ENCODE measurements at places on chromosomes 1 and 21.

GRCh38 chr1:11447903-11448302, 31.1 kb upstream of the DISP3 start:
- no peak for DNase-seq
- H3K4me1 ChIP-seq: no peaks in the 10 kb centered on the region
- peaks cover 98% of the 10 kb centered on the region for H3K27me3 ChIP-seq
- H3K27ac ChIP-seq: no peak overlapping the region
- no peak overlapping the region for H3K4me3 ChIP-seq

GRCh38 chr1:54745274-54745673, 19.0 kb downstream of the PARS2 start:
- no peak for DNase-seq
- no peak overlapping the region for H3K4me3 ChIP-seq
- H3K27me3 ChIP-seq: no peaks in the 10 kb centered on the region
- H3K4me1 ChIP-seq: no peaks in the 10 kb centered on the region

GRCh38 chr1:92822879-92823278, 9.0 kb upstream of the RPL5 start:
- H3K27ac ChIP-seq: no peak overlapping the region
- H3K4me1 ChIP-seq: no peaks in the 10 kb centered on the region
- H3K27me3 ChIP-seq: no peaks in the 10 kb centered on the region
- no peaks in the 10 kb centered on the region for H3K36me3 ChIP-seq

DNA sequence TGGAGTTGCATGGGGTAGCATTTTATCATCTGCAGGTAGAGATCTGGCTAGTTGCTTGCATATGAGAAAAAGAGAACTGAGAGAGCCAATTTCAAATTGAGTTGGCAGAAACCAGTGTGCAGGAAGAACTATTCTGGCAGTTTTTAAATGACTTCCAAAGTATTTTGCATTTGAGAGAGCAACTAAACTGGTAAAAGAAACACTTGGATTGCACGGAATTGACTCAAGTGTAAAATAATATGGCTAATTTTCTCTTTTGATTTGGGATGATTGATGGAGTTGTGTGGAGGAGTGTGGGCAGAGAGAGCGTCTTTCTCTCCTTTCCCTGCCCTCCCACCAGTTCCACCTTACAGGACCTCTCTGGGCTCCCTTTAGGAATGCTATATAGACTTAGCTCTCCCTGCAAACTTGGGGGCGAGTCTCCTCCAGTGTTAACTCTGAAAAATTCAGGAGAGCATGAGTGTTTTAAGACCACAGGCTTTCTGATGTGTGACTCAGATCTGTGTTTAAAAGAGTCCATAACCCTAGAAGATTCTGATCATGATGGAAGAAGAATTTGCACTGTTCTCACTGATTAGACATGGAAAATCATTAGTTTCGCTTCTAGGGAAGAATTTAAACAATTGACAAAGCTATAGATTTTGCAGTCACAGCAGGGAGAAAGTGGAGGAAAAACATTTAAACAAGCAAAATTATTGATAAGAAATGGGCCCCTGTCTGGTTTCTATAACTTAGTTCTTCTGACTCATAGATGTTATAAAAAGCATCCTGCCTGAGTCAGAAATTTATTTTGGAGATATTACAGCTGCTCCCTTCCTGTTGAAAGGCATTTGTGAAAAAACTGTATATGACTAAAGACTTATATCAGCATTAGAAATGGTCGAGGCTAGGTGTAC, 24.9 kb upstream of the CTBS start:
- H3K27ac ChIP-seq: peak overlapping the region; percentile 59
- 0 out of 2 replicates have a peak, but pooled peaks cover 9% of the 10 kb centered on the region for H3K4me1 ChIP-seq
- H3K27me3 ChIP-seq: no peaks in the 10 kb centered on the region
- peak; percentile 12 for DNase-seq
- H3K36me3 ChIP-seq: no peaks in the 10 kb centered on the region

- H3K4me3 ChIP-seq: no peak overlapping the region
- DNase-seq: no peak
Measured at GRCh38 chr1:30760596-30761324, 3.2 kb upstream of the LAPTM5 start.

DNA sequence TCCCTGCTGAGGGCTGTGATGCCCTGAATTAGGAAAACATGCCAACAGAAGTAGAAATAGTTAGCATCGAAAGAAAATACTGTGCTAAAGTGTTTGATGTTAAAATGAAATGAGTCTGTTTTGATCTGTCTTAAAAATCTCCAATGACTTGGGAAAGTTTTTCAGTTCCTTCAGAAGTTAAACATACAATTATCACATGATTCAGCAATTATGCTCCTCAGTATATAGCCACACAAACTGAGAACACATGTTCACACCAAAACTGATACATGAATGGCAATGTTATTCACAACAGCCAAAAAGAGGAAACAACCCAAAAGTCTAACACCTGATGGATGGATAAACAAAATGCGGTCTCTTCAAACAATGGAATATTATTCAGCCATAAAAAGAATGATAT, 130.6 kb downstream of the PTPN14 start:
- peaks cover 12% of the 10 kb centered on the region for H3K4me1 ChIP-seq
- DNase-seq: no peak
- H3K27me3 ChIP-seq: no peaks in the 10 kb centered on the region
- H3K27ac ChIP-seq: no peak overlapping the region
- H3K36me3 ChIP-seq: no peaks in the 10 kb centered on the region
- H3K4me3 ChIP-seq: no peak overlapping the region

DNA sequence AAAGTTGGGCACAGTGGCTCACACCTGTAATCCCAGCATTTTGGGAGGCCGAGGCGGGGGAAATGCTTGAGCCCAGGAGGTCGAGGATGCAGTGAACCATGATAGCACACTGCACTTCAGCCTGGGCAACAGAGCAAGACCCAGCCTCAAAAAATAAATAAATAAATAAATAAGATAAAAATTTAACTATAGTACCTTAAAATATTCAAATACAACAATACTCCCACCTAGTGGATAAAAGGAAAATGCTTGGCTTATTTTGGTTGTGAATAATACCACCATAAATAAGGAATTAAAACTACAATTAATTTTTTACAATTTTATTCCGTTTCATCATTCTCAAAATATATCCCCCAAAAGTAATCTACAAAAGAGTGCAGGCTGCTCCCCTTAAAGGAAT, 8.1 kb downstream of the PSMG1 start:
- H3K4me3 ChIP-seq: no peak overlapping the region
- H3K36me3 ChIP-seq: peaks cover 31% of the 10 kb centered on the region
- no peak overlapping the region for H3K27ac ChIP-seq
- no peaks in the 10 kb centered on the region for H3K27me3 ChIP-seq

- H3K36me3 ChIP-seq: no peaks in the 10 kb centered on the region
- no peak for DNase-seq
- H3K27me3 ChIP-seq: no peaks in the 10 kb centered on the region
Measured at GRCh38 chr1:234504969-234505768, 26.2 kb upstream of the TARBP1 start.

- H3K27ac ChIP-seq: no peak overlapping the region
- no peaks in the 10 kb centered on the region for H3K36me3 ChIP-seq
- H3K27me3 ChIP-seq: peaks cover 100% of the 10 kb centered on the region
- H3K4me3 ChIP-seq: no peak overlapping the region
- no peaks in the 10 kb centered on the region for H3K4me1 ChIP-seq
Measured at GRCh38 chr21:42578761-42579415, 65.2 kb downstream of the SLC37A1 start.

DNA sequence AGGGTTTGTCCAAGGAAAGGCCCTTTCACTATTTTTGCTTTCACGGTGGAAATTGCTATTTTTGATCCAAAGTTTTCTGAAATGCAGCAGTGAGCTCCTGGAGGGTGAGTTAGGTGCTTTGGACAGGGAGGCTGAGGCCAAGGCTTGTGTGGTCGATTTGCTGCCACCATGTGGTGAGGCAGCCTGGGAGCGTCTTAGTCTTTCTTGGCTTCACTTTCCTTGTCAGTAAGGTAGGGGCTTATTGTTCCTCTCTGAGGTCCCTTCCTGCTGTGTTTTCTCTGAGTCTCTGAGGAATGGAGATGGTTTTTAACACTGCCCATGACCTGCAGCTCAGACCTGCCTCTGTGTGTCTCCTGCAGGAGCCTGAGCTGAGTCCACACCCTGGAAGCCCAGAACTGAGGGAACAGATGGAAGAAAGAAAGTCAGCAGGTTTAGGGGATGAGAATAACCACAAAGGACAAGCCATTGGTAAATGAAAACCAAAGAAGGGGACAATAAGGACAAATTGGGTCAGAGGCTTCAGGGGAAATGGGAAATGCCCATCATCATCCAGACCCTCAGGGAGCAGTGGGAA, 20.1 kb upstream of the S100A10 start:
- no peak overlapping the region for H3K4me3 ChIP-seq
- no peaks in the 10 kb centered on the region for H3K36me3 ChIP-seq
- H3K4me1 ChIP-seq: no peaks in the 10 kb centered on the region

DNA sequence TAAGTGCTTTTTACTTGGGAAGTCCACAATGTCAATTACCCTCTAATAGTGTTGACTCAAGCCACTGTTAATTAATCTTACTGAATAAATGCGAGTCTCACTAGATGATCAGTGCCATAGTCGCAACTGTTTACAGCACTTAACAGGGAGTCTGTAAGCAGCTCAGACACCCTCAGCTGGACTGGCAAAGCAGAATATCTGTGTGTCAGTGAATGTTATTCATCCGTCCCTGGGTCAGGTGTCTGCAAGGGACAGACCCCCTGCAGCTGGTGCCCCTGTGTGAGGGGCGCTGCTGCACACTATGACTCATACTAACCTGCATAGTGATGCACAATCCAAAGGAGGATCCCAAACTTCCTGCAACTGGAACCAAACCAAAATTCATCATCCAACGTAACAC, 306.5 kb downstream of the HHIPL2 start:
- H3K36me3 ChIP-seq: no peaks in the 10 kb centered on the region
- H3K27ac ChIP-seq: no peak overlapping the region
- no peak for DNase-seq
- no peak overlapping the region for H3K4me3 ChIP-seq

- no peak overlapping the region for H3K4me3 ChIP-seq
- no peak overlapping the region for H3K27ac ChIP-seq
- peaks cover 94% of the 10 kb centered on the region for H3K27me3 ChIP-seq
- H3K36me3 ChIP-seq: no peaks in the 10 kb centered on the region
Measured at GRCh38 chr1:2345297-2346075, 45.9 kb downstream of the MORN1 start.

- no peak within 1 kb of the TSS for H3K27ac ChIP-seq
- peaks cover 69% of the 10 kb centered on the region for H3K27me3 ChIP-seq
- peaks cover 1% of the 10 kb centered on the region for H3K4me1 ChIP-seq
- DNase-seq: no peak
- no peaks in the 10 kb centered on the region for H3K36me3 ChIP-seq
Measured at GRCh38 chr1:16017461-16018303, at the start of gene HSPB7. Gene HSPB7 (minus strand): TSS chr1:16018043. CDS start chr1:16017963, 80 bp downstream.

DNA sequence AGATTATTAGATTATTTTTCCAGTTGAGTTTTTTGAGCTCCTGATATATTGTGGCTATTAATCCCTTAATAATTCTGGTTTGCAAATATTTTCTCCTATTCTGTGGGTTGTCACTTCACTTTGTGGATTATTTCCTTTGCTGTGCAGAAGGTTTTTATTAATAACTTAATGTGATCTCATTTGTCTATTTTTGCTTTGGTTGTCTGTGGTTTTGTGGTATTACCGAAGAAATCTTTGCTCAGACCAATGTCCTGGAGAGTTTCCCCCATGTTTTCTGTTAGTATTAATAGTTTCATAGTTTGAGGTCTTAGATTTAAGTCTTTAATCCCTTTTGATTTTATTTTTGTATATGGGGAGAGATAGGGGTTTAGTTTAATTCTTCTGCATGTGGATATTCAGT, 7.1 kb upstream of the TBX19 start:
- no peaks in the 10 kb centered on the region for H3K36me3 ChIP-seq
- H3K27ac ChIP-seq: peak overlapping the region; percentile 9
- H3K4me1 ChIP-seq: peaks cover 29% of the 10 kb centered on the region
- peak; percentile 90 for DNase-seq
- no peaks in the 10 kb centered on the region for H3K27me3 ChIP-seq

DNA sequence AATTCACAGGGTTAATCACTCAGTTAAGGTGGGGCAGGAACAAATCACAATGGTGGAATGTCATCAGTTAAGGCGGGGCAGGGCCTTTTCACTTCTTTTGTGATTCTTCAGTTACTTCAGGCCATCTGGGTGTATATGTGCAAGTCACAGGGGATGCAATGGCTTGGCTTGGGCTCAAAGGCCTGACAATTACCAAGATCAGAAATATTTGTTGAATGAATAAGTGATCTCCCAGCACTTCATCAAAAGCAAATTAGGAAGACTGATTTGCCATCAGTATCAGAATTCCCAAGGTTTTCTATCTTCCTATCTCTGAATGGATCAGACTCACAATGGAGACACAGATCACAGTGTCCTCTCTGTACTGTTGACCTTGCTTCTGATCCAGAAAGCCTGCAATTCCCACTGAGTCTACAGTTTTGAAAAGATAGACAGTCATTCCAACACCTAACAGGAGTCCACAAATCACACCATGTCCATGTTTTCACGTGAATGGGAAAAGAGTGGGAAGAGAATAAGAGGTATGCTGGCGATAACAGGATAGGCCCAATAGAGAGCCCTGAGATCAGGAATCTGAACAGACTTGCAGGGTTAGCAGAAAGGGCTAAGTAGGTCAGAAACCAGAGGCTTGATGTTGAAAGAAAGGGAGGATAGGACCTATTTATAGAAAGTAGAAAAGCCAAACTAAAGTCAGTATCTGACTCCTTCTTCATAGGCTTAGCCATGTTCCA, 75.3 kb downstream of the KCNK1 start:
- no peaks in the 10 kb centered on the region for H3K4me1 ChIP-seq
- no peaks in the 10 kb centered on the region for H3K27me3 ChIP-seq
- no peaks in the 10 kb centered on the region for H3K36me3 ChIP-seq
- no peak for DNase-seq

DNA sequence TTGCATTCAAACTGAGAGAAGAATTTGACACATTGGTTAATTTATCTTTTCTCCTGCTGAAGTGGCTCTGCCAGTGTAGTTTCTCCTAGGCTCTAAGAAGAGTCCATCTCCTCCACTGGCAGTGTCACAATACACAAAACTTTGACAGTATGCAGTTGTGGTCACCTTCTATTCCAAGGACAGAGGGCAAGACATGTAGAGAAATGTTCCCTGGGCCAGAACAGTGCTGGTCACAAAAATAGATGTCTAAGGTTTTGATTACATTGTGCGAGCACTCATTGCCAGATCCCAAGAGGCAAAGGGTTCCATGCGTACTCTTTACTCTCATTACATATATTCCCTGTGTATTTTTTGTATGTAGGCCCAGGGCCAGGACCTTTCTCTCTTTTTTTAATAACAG, 148.1 kb upstream of the UBE2U start:
- H3K27ac ChIP-seq: no peak overlapping the region
- no peaks in the 10 kb centered on the region for H3K27me3 ChIP-seq
- DNase-seq: no peak
- no peaks in the 10 kb centered on the region for H3K36me3 ChIP-seq

- H3K4me1 ChIP-seq: peaks cover 38% of the 10 kb centered on the region
- no peak for DNase-seq
- H3K27ac ChIP-seq: no peak overlapping the region
- no peaks in the 10 kb centered on the region for H3K36me3 ChIP-seq
- H3K4me3 ChIP-seq: no peak overlapping the region
Measured at GRCh38 chr1:71651214-71651613, 570.4 kb upstream of the ZRANB2 start.

- no peaks in the 10 kb centered on the region for H3K36me3 ChIP-seq
- no peak overlapping the region for H3K27ac ChIP-seq
- DNase-seq: no peak
- no peak overlapping the region for H3K4me3 ChIP-seq
- no peaks in the 10 kb centered on the region for H3K27me3 ChIP-seq
Measured at GRCh38 chr1:100782473-100783039, 63.0 kb downstream of the VCAM1 start.
